Nephron progenitor cell (in vitro differentiated cells): ENCODE measurements at places on chromosomes 3 and 15.

GRCh38 chr3:38354588-38355330 is 8.2 kb downstream of the XYLB start:
- peaks cover 66% of the 10 kb centered on the region for H3K36me3 ChIP-seq
- no peak for DNase-seq
- H3K4me1 ChIP-seq = no peaks in the 10 kb centered on the region

GRCh38 chr3:10552631-10552943 is 47.2 kb upstream of the ATP2B2 start:
- no peak overlapping the region for H3K4me3 ChIP-seq
- no peaks in the 10 kb centered on the region for H3K4me1 ChIP-seq
- H3K36me3 ChIP-seq = no peaks in the 10 kb centered on the region
- no peak overlapping the region for H3K27ac ChIP-seq
- peaks cover 12% of the 10 kb centered on the region for H3K27me3 ChIP-seq
- DNase-seq = no peak

DNA sequence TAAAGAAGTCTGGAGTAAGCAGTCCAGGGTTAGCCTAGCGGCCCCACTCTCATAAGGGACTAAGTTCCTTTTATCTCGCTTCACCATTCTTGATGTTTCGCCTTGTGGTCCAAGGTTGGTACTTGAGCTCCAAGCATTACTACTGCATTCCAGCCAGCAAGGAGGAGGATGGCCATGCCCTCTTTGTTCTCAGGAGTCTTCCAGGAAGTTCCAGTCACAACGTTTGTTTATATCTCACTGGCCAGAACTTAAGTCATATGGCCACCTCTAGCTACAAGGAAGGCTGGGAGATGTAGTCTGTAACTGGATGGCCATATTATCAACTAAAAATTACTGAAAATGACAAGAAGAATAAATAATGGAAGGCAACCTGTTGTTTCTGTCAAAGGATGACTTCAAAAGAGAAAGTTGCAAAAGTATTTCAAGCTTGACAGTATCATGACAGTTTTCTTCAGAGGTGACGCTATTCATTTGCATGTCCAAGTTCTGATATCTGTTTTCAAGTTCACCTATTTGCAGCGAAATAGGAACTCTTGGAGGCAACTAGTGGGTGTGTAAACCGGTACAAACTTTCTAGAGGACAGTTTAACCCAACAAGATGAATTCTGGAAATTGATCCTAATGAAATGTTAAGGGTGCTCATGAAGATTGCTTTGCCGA is 118.6 kb downstream of the PGPEP1L start:
- DNase-seq = no peak
- peaks cover 3% of the 10 kb centered on the region for H3K27me3 ChIP-seq
- peaks cover 53% of the 10 kb centered on the region for H3K4me1 ChIP-seq
- H3K36me3 ChIP-seq = peaks cover 26% of the 10 kb centered on the region
- no peak overlapping the region for H3K4me3 ChIP-seq

- H3K36me3 ChIP-seq = peaks cover 13% of the 10 kb centered on the region
- H3K4me1 ChIP-seq = peaks cover 31% of the 10 kb centered on the region
- no peak overlapping the region for H3K27ac ChIP-seq
- no peak for DNase-seq
- no peak overlapping the region for H3K4me3 ChIP-seq
- peaks cover 6% of the 10 kb centered on the region for H3K27me3 ChIP-seq
Observed at GRCh38 chr15:72962054-72962702, 90.1 kb upstream of the NEO1 start.

DNA sequence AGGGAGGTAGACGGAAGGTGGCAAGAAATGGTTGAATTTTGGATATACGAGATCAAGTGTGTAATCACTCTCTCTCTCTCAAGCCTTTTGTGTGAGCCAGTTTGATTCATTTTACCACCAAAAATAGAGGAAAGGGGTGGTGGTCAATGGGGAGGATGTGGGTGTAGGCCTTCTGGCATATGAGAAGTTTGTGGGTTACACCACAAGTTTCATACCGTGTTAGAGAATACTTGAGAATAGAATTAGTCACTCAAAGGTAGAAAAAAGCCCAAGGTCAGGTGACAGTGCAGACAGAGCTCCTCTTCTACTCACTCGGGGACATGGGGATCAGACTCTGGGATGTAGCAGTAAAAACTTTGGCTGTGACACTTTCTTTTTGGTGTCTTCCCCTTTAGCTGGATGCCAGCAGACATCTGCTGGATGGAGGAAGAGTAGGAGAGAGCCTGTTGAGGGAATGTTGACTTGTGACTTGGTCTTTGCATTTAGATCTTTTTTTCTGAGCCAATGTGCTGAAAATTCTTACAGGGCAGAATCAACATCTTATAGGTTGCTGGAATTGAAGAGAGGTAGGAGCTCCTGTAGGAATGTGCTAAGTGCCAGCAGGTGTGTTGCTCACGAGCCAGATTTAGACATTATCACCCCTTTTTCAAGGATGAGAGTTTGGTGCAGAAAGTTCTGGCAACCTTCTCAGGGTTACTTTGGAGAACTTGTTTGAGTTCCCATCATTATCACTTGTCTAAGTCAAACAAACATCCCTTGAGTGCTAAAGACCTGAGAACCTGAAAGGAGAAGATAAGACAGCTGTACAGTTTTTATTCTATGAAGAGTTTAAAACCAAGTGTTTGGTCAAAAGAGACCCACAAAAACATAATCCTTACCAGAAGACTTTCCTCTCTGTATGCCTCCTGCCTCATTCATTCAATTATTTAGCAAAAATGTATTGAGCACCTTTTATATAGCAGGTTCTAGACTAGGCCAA is 43.9 kb upstream of the RYK start:
- H3K27ac ChIP-seq = no peak overlapping the region
- H3K27me3 ChIP-seq = no peaks in the 10 kb centered on the region
- H3K4me3 ChIP-seq = no peak overlapping the region
- DNase-seq = no peak

- H3K36me3 ChIP-seq = no peaks in the 10 kb centered on the region
- DNase-seq = no peak
- H3K27me3 ChIP-seq = peaks cover 18% of the 10 kb centered on the region
- no peak overlapping the region for H3K4me3 ChIP-seq
- peaks cover 39% of the 10 kb centered on the region for H3K4me1 ChIP-seq
Observed at GRCh38 chr15:70348581-70349344, 251.0 kb upstream of the TLE3 start.

DNA sequence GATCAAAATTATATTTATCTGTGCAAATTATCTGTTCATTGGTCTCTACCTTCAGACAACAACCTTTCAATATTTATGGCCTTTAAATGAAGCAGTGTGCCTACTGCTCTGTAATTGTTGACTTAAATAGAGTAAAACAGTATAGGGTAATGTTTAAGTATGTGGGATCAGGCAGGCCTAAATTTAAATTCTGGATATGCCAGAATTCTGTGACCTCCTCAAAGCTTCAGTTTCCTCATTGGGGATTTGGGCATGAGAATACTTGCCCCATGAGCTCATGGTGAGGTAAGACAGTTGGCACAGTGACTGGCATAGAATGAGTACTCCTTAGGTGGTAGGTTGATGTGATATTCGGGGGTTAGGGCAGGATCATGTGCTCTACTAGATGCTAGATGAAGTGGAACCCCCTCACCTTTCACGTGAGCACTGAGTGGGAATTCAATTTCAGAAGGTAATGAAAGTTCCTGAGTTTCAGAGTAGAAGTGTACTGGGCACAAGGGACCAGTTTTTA is 14.9 kb downstream of the ARL8B start:
- no peak overlapping the region for H3K4me3 ChIP-seq
- DNase-seq = no peak
- H3K4me1 ChIP-seq = peaks cover 39% of the 10 kb centered on the region
- peaks cover 25% of the 10 kb centered on the region for H3K36me3 ChIP-seq
- peak overlapping the region; percentile 37 for H3K27ac ChIP-seq

- peak overlapping the region; percentile 58 for H3K27ac ChIP-seq
- H3K27me3 ChIP-seq = no peaks in the 10 kb centered on the region
- H3K4me1 ChIP-seq = peaks cover 21% of the 10 kb centered on the region
Observed at GRCh38 chr3:44968447-44968858, 7.5 kb downstream of the ZDHHC3 start.

DNA sequence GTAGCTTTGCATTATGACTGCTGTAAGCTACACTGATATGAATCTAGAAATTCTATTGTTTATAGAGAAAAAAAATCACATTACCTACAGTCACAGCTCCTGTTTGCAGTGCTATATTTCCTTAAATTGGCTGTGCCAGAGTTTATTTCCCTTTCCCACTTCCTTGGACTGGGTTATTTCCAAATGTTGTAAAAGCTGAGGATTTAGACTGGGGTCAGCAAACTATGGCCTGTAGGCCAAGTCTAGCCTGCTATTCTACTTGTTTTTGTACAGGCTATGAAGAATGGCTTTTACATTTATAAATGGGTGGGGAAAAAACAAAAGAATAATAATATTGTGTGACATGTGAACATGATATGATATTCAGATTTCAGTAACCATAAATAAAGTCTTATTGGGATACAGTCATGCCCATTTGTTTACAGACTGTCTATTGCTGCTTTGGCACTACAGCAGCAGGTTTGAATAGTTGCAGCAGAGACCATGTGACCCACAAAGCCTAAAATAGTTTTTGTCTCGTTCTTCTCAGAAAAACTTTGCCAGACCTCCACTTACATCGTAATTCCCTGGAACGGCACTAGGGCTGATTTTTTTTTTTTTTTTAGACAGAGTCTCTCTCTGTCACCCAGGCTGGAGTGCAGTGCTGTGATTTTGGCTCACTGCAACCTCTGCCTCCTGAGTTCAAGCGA is 7.8 kb downstream of the GLDN start:
- DNase-seq = no peak
- H3K4me3 ChIP-seq = no peak overlapping the region
- no peak overlapping the region for H3K27ac ChIP-seq
- H3K36me3 ChIP-seq = no peaks in the 10 kb centered on the region

DNA sequence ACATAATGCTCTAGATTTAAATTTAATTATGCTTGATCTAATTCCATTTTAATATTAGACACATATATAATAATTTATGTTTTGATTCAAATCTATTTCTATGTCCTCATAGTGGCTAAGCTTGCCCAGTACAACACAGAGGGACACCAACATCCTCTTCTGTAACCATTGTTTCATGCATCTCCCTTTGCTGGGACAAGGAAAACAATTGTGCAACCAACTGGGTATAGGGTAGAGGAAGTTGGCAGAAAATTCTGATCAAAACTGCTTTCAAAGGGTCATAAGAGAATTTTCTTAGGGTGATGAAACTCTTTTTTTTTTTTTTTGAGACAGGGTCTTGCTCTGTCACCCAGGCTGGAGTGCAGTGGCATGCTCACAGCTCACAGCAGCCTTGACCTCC is 121.4 kb upstream of the SGO1 start:
- no peak for DNase-seq
- no peak overlapping the region for H3K27ac ChIP-seq
- H3K27me3 ChIP-seq = no peaks in the 10 kb centered on the region
- H3K36me3 ChIP-seq = no peaks in the 10 kb centered on the region
- no peak overlapping the region for H3K4me3 ChIP-seq
- peaks cover 5% of the 10 kb centered on the region for H3K4me1 ChIP-seq

DNA sequence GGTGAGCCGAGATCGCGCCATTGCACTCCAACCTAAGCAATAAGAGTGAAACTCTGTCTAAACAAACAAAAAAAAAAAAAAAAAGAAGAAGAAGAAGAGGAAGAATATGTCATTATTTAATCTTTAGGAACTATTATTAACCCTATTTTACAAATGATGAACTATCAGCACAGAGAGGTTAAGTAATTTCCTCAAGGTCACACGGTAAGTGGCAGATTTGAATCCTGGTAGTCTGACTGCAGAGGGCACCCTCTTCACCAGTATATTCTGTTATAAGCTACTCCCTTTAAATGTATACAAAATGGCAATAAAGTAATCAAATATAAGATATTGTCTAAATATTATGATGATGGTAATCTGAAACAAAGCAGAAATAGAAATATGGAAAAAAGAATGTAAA is 77.4 kb upstream of the HERC1 start:
- H3K27me3 ChIP-seq = peaks cover 16% of the 10 kb centered on the region
- peaks cover 44% of the 10 kb centered on the region for H3K4me1 ChIP-seq
- no peaks in the 10 kb centered on the region for H3K36me3 ChIP-seq

DNA sequence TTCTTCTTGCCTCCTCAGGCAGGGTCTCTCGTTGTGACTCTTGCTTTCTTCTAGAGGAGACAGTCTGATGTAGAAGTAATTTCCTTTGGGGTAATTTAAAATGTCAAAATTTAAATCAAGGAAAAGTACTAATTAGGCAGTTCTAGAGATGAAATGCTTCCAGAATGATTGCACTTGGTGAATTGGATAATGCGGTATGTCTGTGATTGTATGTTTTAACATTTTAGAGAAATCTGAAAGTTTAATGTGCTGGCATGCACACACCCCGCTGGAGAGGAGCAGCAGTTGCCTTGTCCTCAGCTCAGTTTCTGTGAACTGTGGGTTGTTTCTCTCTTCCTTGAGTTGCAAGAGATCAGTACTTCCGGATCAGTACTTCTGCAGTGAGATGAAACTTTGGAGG is 322.9 kb upstream of the CTDSPL start:
- no peaks in the 10 kb centered on the region for H3K27me3 ChIP-seq
- peaks cover 13% of the 10 kb centered on the region for H3K4me1 ChIP-seq
- DNase-seq = no peak
- H3K36me3 ChIP-seq = peaks cover 69% of the 10 kb centered on the region
- no peak overlapping the region for H3K4me3 ChIP-seq

DNA sequence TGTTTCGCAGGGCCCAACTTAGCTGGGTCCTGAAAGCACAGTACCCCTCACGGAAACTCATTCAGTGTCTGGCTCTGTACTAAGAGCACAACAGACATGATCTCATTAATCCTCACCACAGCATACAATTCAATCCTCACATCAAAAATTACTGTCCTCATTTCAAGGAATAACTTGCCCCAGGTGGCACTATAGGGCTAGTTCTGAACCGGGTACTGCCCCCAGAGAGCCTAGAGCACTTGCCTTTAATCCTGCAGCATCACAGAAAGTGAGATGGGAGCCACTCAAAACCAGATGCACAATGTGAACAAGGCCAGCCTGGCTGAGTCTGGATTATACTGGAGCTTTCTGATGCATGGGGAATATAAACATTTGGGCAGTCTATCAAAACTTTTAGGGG is 122.6 kb downstream of the OSBPL10 start:
- no peak overlapping the region for H3K4me3 ChIP-seq
- H3K27me3 ChIP-seq = peaks cover 3% of the 10 kb centered on the region
- DNase-seq = no peak
- H3K4me1 ChIP-seq = peaks cover 5% of the 10 kb centered on the region
- H3K36me3 ChIP-seq = no peaks in the 10 kb centered on the region

GRCh38 chr15:68204776-68205557 is at the start of gene CALML4:
Gene CALML4, minus strand, starts transcription at chr15:68205332. Its CDS starts 85 bp downstream, at chr15:68205247.
- peaks cover 6% of the 10 kb centered on the region for H3K27me3 ChIP-seq
- H3K36me3 ChIP-seq = no peaks in the 10 kb centered on the region
- peak within 1 kb of the TSS; percentile 82 for H3K27ac ChIP-seq
- H3K4me1 ChIP-seq = peaks cover 67% of the 10 kb centered on the region
- peak within 1 kb of the TSS; percentile 48 for H3K4me3 ChIP-seq

DNA sequence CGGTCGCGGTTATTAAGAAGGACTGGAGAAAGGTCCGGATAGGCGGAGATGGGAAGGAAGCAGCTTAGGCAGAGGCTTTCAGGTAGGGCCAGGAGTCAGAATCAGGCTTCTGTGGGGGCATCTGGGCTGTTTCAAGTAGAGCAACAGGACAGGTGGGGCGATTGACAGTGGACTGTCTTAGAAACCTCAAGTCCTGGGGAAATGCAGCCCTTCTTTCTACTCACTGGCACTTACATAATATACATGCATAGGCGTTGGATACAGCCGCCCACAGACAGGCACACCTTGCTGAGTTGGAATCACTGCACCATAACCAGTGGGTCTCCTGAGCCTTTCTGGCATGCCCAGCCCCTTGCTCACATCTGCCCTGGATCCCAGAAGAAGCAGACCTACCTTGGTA is 730 bp downstream of the MYD88 start:
- H3K4me3 ChIP-seq = peak overlapping the region; percentile 90
- no peak for DNase-seq
- no peak overlapping the region for H3K27ac ChIP-seq
- peaks cover 17% of the 10 kb centered on the region for H3K36me3 ChIP-seq

GRCh38 chr15:91484141-91484540 is 369.4 kb upstream of the SLCO3A1 start:
- no peak for DNase-seq
- no peak overlapping the region for H3K4me3 ChIP-seq
- H3K27ac ChIP-seq = no peak overlapping the region
- H3K36me3 ChIP-seq = no peaks in the 10 kb centered on the region
